ENCODE measurements at places on chromosomes 1 and 21.
A peak's percentile ranks its signal among the peaks of the same experiment; 100 is the strongest.

DNA sequence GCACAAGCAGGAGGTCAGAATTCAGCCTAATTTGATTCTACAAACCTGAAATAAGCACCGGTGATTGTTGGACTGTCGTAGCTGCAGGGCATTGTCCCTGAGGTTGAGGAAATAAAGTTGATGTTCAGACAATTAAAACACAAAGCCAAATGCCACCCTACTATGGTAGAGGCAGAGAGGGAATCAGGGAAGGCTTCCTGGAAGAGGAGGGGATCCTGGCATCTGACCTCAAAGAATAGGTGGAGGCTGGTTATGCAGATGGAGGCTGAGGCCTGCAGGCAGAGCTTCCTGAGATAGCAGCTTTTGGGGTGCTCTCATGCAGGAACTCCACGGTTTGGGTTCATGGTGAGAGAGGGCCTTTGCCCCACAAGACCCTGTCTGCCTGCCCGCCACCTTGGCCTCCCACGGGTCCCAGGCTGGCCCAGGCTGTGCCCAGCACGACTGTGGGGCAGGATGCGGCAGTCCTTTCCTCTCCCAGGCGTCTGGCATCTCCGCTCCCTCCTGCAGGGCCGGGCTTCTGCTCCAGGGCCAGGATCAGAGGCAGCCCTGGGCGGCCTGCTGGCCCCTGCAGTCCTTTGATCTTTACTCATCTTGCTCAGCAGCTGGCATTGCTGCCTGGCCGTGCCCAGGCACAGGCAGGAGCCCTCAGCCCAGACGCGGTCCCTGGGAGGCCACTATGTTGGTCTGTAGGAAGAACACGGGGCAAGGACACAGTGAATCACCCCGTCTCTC is 134.1 kb upstream of the VAMP3 start:
- DNase-seq, result no peak

- DNase-seq, result no peak
Measured at GRCh38 chr1:54350360-54350759, 55.8 kb downstream of the SSBP3 start.

DNA sequence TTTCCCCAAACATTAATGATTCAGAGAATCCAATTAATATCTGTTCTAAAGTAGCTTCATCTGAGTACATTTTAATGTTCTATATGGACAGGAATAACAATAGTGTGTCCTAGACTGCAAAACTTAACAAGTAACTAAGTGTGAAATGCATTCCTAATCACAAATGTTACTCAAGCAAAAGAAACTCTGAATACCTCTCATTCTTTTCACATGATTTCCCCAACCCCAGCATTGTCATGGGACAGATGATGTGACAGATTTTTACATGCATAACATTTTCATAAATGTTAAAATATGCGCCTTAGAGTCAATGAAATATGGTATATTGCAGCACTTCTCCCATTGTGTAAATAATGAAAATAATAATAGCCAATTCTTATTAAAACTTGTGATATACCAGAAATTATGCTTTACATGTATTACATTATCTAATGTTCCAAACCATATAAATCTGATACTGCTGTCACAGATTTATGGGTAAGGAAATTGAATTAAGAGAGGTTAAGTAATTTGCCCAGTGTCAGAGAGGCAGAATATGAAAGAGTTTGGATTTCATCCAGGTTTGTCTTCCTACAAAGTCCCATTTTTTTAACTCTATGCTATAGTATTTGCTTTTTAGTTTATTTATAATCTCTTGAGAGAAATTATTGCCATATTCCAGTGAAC is 269.4 kb downstream of the LRRC7 start:
- no peak for DNase-seq

GRCh38 chr1:43316738-43317520 is 16.1 kb downstream of the TIE1 start:
- no peak for DNase-seq

DNA sequence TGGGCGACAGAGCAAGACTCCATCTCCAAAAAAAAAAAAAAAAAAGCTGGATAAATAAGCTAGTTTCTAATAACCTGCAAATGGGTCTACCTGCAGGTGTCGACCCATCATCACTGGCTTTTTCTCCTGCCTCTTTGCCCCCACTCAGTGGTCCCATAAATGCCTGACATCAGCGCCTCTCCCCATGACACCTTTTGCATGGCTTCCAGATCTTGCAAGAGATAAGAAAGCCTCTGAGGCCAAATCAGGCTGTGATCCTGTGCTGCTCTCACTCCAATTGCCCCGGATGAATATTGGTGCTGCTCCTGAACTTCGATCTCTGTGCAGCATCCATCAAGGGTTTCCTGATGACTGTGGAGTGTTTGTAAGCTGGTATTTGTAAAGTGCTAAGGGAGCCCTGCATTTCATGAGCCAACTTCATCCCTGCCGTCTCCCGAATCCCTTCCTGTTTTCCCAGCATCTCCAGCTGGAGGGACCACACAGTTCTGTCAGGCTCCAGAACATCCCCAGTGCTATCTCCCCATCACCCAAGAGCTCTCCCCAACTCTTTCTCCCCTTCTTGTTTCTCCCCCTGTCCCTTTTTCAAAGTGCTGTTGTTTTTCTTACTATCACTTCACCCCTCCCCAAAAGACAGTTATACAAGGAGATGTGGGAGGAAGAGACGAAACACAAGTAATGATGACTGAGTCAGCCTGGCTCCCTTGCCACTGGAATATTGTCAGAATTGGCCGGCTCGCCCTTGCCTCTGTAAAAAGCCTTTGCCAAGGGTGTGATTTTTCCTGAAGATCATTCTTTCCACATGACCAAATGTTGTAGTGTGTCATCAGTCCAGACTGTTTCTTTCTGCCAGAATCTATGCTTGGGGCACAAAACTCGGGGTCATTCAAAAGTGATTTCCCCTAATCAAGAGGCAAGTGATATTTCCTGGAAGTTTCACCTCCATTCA is 2.8 kb upstream of the EFHD2 start:
- DNase-seq, result peak; percentile 69

GRCh38 chr1:37047542-37047941 is 13.2 kb upstream of the GRIK3 start:
- DNase-seq, result no peak

DNA sequence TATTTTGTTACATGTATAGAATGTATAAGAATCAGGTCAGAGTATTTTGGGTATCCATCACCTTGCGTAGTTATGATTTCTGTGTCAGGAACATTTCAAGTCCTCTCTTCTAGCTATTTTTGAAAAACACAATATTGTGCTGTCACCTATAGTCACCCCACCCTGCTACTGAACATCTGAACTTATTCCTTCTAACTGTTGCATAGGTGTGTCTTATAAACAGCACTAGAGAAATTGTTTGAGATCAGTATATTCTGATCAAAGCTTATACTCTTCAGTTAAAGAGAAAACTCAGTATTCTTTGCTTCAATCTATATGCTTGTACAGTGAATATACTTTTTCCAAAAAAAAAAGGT is 96.0 kb downstream of the ASH1L start:
- DNase-seq, result no peak

DNA sequence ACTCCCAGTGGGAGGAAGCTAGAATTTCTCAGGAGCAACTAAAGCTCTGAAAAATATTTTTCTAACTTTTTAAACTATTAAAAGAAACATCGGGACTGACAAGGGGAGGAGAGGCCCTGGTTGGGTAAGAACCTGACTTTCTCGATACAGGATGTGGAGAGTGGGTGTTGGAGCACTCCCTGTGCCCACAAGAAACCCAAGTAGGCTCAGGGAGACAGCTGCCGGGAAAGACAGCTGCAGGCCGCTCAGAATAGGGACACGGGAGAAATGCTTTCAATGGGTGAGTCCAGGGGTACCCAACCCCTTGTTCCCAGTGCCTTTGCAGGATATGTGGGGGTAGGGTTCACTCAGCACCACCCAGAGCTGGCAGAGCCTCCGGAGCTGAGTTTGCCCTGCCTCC is 43.6 kb downstream of the PLEKHA6 start:
- no peak for DNase-seq

GRCh38 chr1:22317231-22317919 is 134.3 kb upstream of the ZBTB40 start:
- no peak for DNase-seq

- DNase-seq, result no peak
Measured at GRCh38 chr1:173426057-173426456, 51.1 kb upstream of the PRDX6 start.

- no peak for DNase-seq
Measured at GRCh38 chr1:22978299-22978698, 5.6 kb upstream of the LACTBL1 start.

- DNase-seq, result no peak
Measured at GRCh38 chr1:232835166-232835565, 29.9 kb downstream of the MAP10 start.

DNA sequence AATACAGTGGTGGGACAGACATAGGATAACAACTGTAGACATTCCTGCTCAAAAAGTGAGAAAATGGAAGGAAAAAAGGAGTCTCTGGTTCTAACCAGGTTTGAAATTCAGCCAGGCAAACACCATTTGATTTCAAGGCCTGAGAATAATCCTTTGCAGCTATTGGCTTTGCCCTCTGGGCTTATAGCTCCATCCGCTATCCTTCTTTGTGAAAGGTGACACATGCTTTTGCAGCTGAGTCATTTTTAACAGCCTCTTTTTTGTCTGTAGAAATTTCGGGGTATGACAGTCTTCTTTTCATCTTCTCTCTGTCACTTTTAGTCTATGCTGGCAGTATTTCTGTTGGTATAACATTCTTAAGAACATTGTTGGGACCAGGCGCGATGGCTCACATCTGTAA is 16.2 kb downstream of the SDHC start:
- DNase-seq, result no peak

GRCh38 chr1:154557939-154558719 is at the start of gene UBE2Q1:
Gene UBE2Q1, minus strand, starts transcription at chr1:154558662. Its CDS starts 109 bp downstream, at chr1:154558553.
- peak; percentile 77 for DNase-seq

DNA sequence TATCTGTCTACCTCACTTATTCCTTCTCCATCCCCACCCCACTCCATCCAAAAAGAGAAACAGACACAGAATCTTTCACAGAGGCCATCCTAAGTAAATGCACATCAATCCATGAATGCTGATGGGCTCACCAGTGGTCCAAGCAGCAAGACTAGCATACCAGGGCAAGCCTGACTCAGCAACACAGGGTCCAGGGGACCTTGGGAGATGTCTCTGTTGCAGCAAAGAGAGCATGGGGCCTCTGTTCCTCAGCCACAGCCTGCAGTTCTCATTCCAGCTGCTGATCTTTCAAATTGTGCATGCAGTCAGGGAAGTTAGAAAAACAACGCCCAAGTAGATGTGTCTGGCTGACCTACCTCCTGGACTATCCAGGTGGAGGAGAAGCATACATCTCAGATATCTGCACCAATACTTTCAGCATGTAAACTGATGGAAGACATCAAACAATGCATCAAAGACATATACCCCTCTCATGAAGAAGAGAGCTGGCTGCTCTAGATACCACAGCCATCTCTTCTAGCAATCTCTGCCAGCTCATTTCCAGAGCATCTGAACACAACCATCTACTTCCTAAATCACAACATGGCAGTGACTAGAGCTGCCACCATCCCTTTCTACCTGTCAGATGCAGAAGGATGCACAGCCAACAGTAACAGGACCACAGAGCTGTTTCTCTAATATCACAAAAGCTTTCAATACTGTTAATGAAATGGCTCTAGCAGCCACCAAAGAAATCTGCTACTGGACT is 54.5 kb downstream of the CD34 start:
- no peak for DNase-seq

- DNase-seq, result no peak
Measured at GRCh38 chr1:201659572-201659971, 120.6 kb downstream of the NAV1 start.

DNA sequence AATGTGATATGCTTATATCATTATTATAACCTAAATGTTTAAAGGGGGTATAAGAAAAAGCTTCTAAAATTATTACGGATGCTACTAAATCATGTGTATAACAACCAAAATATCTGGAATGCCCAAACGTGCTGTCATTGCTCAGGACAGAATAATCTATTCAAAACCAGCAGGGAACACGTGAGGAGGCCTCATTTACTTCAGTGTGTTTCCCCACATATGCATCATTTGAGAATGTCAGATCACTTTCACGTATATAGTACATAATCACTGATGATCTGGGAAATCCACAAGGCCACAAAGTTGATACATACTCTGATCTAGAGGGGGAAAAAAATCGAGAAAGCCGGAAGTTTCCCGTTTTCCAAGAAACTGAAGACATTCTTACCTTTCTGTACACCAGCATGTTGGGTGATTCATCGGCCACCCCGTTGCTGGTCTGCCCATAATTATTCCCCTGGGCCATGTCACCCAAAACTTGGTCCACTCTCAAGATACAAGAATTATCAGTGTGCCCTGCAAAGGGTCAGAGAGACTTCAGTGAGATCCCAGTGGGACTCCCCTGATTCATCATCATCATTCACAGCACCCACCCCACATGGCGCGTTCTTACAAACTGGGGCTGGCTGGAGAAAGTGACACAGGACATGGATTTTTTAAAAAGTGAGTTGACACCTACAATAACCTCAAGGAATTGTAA is 1.5 kb downstream of the RGS7 start:
- DNase-seq, result no peak

DNA sequence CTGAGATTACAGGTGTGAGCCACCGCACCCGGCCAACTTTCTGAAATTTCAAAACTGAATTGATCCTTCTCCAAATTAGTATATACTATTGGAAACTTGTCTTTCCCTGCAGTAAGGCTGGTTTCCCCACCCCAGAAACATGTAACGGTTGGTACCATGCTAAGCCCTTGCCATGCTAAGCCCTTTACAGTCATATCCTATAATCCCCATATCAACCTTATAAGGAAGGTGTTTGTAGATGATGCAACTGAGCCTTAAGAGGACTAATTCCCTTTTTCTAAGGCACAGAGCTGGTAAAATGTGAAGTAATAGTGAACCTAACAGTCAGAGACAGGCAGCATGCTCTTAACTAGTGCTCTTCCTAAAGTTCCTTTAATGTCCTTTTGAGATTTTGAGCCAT is 413.7 kb downstream of the DISC1 start:
- DNase-seq, result no peak

DNA sequence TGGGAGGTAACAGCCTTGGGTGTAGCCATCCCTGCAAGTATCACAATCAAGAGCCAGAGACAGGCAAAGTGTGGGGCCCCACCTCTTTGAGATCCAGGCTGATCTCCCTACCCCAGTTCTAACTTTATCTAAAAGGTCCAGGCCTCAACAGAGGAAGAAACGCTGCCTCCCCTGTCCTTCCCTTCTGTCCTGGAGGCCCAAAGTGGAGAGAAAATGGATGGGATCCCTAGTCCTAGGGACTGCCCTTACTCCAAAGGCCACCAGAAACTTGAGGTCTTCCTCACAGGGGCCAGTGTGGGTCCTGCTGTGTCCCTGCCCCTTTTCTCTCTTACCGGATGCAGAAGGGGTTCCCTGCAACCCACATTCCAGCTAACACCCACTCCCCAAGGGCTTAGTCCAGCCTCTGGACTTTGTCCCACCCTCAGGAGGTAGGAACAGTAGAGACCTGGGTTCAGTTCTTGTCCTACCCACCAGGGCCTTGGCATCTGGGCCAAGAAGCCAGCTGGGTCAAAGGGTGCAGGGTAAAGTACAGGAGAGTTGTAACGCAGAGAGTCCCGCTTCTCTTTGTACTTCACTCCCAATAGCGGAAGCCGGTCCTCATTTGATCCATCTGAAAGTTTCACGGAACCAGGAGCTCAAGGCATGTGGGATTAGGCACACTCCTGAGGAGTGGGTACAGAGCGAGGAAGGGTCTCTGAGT is 1.9 kb downstream of the HDGF start:
- DNase-seq, result no peak

- no peak for DNase-seq
Measured at GRCh38 chr1:168801032-168801745, 72.2 kb upstream of the DPT start.

GRCh38 chr21:26067836-26068594 is 102.6 kb downstream of the APP start:
- no peak for DNase-seq
